Activated naive CD4-positive, alpha-beta T cell treated with anti-CD3 and anti-CD28 coated beads for 36 hours (primary cell): ENCODE measurements at places on chromosomes 5 and 9.

DNA sequence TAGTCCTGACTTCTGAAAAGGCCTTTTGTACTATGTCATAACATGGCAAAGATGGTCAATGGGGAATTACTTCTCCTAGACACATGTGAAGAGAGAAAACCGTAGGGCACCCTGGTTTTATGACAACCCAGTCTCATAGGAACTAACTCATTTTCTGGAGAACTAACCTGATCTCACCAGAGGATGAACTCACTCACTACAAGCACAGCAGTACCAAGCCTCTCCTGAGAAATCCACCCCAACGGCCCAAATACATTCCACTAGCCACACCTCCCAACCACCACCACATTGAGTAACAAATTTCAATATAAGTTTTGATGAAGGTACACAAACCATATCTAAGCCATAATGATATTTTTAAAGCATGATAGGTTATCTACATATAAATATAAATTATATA, 909.3 kb upstream of the CDH10 start:
- no peak for DNase-seq

- no peak for DNase-seq
These were observed 68.6 kb downstream of the RGS3 start for GRCh38 chr9:113531919-113532808.

- no peak for DNase-seq
These were observed 114.1 kb downstream of the CSNK1G3 start for GRCh38 chr5:123626051-123626450.

GRCh38 chr5:92942762-92943161, 638.3 kb downstream of the NR2F1-AS1 start:
- DNase-seq = no peak

DNA sequence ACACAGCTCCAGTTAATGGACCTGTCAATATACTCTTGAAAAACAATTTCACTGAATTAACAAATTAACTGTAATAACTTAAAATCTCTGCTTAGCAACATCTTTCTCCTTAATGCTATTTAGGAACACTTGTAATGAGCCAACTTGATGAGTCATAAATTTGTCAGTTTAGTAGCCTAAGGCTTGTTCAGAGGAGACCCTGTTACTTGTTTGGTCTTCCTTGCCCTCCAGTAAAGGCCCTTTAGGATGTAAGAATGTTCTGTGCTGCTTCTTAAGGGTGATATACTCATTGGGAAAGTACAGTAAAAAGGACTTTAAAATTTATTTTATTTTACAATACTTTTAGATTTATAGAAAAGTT, 11.4 kb upstream of the MATR3 start:
- no peak for DNase-seq
